ENCODE measurements at places on chromosomes 1 and 21.

- no peak for DNase-seq
These were observed 53.9 kb downstream of the TOR1AIP2 start for GRCh38 chr1:179823693-179824092.

DNA sequence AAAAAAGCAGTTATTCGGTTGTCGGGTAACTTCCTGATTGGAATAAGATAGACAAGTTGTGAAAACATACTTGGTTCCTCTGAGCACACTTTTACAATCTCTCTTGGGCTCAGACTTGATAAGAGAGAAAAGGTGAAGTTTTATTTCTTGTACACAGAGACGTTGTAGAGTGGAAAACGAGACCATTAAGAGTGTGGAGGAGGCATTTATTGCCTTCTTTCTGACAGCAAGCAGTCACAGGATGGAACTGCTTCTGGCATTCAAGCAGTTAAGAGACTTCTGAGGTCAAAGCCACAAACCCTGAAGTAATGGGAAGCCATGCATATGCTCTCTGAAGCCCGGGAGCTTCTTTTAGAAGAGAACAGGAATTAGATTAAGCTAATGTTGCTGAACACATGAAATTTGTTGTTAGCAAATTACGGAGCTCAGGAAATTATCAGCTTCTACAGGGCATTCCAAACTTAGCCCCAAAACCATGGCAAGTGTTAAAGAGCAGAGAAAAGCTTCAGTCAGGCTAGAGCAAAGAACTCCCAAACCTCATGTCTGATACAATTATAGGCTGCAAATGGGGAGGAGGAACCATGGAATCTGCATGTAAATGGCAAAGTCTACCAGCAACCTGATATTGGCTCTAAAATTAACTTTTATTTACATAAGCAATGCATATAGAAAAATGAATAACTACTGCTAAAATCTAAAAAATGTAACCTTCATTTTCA, 26.0 kb downstream of the S1PR1 start:
- DNase-seq: no peak

DNA sequence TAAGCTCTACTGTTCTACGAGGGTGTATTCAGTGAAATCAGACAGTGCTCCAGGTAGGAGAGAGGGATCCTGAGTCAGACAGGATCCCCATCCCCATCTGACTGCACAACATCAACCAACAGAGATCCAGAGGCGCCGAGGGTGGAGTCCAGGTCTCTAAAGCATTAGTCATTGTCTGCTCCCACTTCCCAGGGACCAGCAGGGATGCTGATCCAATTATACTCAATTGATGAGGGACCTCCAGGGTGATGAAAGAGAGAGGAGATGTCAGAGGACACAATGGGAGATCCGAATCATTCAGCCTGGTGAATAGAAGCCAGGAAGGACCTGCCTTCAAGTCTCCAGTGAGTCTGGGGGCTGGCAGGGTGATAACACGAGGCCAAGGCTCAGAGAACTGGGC, 39.5 kb upstream of the STMN1 start:
- no peak for DNase-seq

- DNase-seq: no peak
These were observed 43.4 kb upstream of the RHOU start for GRCh38 chr1:228691926-228692325.

- no peak for DNase-seq
These were observed 48.5 kb downstream of the OPRD1 start for GRCh38 chr1:28860332-28861073.

DNA sequence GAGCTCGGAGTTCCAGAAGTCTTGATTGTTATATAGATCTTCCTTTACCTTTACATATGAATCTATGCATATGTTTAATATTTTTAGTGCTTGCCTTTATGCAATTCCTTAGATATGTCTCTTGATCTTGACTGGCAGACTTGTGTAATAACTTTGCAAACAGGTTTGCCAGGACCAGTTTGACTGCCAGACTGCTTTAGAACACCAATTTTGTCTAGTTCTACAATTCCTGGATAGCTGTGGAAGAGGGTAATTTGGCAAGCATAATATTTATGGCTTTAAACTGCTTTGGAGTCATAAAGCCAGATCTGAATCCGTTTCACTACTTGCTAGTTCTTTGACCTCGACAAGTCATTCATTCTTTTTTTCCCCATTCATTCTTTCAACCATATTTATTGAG, 250.0 kb downstream of the FAF1 start:
- DNase-seq: no peak
